Fibroblast of the aortic adventitia (primary cell): ENCODE measurements at places on chromosomes 12 and 14. TPM values are rescaled to one million over a fixed set of nuclear protein-coding genes. Genes with fewer than 3 reads are reported as not detected.

Gene SEL1L
- 112 and 128 TPM in 2 replicates for total RNA-seq

Gene RASAL1
- total RNA-seq = not detected in 2 replicates

Gene PPFIA2
- total RNA-seq = 0.74 and 4.9 TPM in 2 replicates

Gene HOXC12
- total RNA-seq = not detected in 2 replicates

Gene TRIM9
- total RNA-seq = 0.49 and 1.6 TPM in 2 replicates

Gene SLCO1B1
- total RNA-seq = not detected in 2 replicates

Gene NT5DC3
- 7.0 and 11.7 TPM in 2 replicates for total RNA-seq

Gene TMEM253
- 0.27 TPM in 1 of 2 replicates, not detected in the other for total RNA-seq
